ENCODE measurements at places on chromosomes 5 and 9.

GRCh38 chr9:78171651-78172050 lies 64.2 kb upstream of the CEP78 start:
- DNase-seq = no peak

DNA sequence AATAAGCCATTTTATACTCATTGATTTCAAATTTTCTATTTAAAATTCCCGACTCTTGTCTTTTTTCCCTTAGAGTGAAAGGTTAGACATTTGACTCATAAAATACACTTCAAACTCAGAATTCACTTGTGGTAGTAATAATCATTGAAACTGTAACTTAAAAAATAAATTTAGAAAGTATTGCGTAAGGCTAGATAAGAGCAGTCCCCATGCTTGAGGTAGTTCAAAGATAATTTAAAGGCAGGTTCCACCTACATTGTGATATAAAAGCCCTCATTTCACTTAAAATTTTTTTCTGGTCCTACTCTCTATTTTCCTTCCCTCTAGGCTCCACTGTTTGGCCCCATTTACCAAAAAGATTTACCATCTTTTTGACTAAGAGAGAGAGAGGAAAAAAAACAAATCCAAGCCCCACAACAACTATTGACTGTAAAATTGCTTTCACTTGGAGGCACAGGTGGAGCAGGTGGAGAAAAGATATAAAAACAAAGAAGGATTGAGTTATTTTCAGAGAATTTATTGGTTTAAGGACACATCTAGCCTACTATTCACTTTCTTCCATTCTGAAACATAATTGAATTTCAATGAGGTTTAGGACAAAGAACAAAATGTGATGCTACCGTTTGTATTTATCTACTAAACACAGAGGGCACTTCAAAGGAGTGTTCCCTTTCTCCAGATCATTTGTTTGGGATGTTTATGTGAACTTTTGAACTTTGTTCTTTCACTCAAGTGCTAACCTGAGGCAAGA lies 61.0 kb downstream of the FBXO4 start:
- no peak for DNase-seq

DNA sequence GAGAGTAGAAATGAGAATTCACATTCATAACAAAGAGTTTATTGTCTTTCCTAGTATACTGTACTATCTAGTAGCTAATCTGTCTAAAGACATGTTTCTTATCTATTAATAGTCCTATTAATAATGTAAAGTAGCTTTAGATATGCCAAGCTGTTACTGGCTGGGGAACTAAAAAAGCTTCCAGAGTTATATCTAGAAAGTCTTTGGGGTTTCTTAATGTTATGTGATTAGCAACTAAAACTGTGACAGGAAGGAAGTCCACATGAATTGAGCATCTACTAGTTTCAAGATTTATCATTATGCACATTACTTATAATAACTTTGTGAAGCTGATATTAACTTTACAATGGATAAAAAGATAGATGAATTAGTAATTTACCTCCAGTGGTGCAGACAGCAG lies 122.7 kb upstream of the CDKN2B start:
- no peak for DNase-seq

- DNase-seq = peak; percentile 62
Measured at GRCh38 chr5:75509956-75510355, 1.5 kb downstream of the CERT1 start.

DNA sequence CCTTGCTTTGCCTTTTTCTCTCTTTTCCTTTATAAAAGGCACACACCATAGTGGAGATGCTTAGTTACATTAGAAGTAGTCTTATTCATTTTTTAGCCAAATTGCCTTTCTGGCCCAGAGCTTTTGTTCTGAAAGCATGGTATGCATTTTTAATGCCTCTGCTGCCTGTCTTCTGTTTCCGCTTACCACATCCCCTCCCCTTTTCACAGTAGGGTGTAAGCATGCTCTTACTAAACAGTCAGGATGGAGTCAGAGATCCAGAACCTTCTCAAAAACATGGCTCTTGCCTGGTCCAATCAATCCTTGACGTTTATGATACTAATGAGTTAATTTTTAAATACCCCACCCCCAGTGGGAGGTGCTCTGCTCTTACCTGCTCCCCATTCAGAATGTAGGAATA lies 22.5 kb downstream of the PPP3R2 start:
- no peak for DNase-seq

DNA sequence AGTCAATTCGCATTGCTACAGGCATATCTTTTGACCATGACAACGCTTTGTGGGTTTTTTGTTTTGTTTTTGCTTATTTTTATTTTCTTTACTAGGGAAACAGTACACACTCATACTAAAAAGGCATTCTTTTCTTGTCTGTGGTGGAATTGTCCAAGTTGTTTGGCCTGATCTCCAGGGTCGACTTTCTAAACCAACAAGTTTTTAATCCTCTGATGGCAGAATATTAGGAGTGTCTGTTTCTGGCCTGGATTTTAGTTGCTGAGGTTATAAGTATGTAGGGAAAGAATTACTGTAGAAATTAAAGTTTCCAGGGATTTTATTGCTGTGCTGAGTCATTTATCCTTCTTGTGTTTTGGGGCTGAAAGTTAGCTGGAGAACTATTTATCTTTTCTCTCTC lies 218.5 kb downstream of the TAF11L14 start:
- no peak for DNase-seq

DNA sequence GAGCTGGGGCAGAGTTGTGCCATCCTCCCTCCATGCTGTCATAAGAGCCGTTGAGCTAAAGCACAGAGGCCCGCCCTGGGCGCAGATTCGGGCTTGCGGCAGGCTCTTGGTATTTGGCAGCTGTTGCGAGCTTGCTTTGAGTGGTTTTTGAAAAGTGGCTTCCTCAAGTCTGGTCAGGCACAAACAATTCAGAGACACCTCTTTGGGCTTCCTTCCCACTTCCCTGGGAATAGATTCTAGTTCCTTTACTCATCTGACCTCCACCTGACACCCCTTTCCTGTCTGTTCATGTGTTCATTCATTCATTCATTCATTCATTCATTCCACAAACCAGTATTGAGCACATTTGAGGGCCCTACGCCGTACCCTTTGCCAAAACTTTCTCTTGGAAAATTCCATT lies 27.4 kb downstream of the NCS1 start:
- DNase-seq = peak; percentile 39

DNA sequence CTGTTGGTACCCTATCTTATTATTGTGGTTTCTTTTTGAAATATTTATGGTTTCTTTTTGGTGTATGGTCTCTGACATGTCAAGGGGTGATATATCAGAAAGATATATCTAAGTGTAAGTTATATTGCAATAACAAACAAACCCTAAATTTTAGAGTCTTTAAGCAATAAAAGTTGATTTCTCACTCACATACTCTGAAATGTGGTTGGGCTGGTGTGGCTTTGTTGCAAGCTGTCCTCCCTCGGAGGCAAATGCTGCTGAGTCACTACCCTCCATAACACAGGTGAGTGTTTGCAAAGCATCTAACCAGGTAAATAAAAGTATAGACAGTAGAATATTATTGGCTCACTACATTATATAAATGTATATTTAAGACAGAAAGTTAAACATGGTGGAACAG lies 253.2 kb downstream of the CDH18 start:
- no peak for DNase-seq

DNA sequence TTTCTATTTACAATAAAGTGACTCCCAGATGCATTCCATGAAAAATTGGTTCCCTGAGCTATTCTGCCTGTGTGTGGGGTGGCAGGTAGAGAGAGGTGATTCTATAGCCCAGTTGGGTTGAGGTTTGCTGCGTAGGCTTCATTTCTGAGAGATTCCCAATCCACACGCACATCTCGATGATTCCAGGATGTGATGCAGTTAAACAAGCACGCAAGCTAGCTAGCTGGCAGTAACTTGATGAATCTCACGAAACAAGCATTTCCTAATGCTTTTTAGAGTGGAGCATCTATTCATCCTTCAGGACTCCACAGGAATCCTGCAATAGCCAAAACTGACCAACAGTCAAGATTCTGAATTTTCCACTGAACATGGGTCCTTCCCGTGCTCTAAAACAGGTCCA lies 43.8 kb upstream of the CER1 start:
- no peak for DNase-seq

GRCh38 chr9:134320126-134320867 lies 6.0 kb upstream of the RXRA start:
- DNase-seq = no peak

DNA sequence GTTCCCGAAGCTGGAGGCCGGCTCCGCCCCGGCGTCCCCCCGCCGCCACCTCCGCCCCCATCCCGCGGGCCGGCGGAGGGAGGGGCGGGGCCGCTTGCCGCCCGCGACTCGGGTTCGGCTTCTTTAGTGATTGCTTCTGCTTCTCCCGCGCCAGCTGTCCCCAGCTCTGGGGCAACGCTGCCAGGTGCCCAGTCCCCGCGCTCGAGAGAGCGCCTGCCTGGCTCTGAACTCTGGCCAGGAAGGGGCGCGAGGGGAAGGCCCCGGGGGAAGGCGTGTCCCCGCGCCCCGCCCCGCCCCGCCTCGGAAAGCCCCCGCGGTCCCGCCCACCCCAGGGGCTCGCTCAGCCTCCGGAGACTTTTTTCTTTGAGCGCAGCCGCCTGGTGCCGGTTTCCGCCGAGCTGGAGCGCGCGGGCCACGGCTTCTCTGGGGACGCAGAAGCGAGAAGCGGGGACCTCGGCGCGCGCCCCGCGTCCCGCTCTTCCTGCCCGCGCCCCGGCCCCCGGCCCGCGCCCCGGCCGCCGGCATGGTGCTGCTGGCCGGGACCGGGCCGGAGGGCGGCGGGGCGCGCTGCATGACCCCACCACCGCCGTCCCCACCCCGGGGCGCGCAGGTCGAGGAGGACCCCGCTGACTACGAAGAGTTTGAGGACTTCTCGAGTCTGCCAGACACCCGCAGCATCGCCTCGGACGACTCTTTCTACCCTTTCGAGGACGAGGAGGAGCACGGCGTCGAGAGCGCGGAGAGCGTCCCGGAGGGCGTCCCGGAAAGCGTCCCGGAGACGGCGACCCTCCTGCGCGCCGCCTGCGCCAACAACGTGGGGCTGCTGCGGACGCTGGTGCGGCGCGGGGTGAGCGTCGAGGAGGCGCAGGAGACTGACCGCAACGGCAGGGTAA lies at the start of gene ANKRD33B:
ANKRD33B (plus strand) TSS at position 126 of the 893 bp plus-strand sequence; CDS start at position 524, 398 bp downstream.
- peak; percentile 52 for DNase-seq

- DNase-seq = peak; percentile 85
Measured at GRCh38 chr5:82183828-82184227, 94.3 kb downstream of the RPS23 start.

GRCh38 chr9:113220467-113221002 lies 542 bp downstream of the FKBP15 start:
- DNase-seq = no peak

DNA sequence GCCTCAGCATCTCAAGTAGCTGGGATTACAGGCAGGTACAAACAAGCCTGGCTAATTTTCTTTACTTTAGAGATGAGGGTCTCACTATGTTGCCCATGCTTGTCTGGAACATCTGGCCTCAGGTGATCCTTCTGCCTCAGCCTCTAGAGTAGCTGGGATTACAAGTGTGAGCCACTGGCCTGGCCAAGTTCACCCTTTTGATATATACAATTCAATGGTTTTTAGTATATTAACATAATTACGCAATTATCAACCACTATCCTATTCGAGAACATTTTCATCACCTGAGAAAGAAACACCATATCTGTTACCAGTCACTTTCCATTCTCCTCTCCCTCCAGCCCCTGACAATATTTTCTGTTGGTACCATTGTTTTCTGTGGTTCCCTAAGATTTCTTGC lies 3.7 kb upstream of the CDC23 start:
- no peak for DNase-seq
